Pancreas (tissue), 10 donors: ENCODE measurements at places on chromosomes 11 and 22. TPM values are rescaled to one million over a fixed set of nuclear protein-coding genes. Genes with fewer than 3 reads are reported as not detected.
A peak's percentile ranks its signal among the peaks of the same experiment; 100 is the strongest.

DNA sequence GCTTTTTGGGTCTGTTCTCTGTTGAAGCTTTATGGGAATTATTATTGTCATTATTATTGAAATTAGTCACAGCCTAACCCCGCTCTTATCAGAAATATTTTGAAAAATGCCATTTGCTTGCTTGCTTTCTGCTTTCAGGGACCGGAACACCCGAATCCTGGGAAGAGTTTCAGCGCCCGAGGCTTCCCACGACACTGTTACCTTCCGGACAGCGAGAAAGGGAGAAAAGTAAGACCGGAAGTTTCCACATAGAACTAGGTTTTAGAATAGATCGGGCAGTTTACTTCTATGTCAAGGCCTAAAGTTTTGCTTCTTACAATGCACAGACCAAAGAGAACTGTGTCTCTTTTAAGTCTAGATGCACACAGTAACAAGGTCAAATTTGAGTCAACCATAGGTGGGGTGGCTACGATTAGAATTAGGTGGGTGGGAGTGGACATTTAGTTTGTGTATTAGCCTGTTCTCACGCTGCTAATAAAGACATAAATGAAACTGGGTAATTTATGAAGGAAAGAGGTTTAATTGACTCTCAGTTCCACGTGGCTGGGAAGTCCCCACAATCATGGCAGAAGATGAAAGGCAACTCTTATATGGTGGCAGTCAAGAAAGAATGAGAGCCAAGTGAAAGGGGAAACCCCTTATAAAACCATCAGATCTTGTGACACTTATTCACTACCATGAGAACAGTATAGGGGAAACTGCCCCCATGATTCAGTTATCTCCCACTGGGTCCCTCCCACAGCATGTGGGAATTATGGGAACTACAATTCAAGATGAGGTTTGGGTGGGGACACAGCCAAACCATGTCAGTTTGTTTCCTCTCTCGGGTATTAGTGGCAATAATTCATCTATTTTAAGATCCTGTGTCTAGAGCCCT lies 12.9 kb downstream of the MPEG1 start:
- no peak for DNase-seq

- no peak for DNase-seq
These were observed 2.0 kb downstream of the FBXO3 start for GRCh38 chr11:33772300-33772699.

HPX gene
- polyA plus RNA-seq = 4.2 TPM

SLCO2B1 gene
- 9.7 TPM for polyA plus RNA-seq

DNA sequence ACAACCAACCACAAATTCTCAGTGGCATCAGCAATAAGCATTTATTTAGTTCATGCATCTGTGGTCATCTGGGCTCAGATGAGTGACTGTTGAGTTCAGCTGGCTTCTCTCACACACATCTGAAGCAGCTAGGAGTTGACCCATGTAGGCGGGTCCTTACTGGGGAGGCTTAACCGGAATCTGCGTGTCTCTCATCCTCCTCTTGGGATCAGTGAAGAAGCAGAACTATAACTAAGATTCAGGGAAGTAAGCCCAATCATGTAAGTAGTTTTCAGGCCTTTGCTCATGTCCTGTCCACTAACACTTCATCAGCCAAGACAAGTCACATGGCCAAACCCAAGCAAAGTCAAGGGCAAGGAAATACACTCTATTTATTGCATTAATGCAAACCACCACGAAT lies 236.2 kb downstream of the C11orf87 start:
- no peak for DNase-seq

CLCF1 gene
- 11.2 TPM for polyA plus RNA-seq

GRCh38 chr11:14065141-14065540 lies 102.6 kb downstream of the SPON1 start:
- no peak for DNase-seq

DNA sequence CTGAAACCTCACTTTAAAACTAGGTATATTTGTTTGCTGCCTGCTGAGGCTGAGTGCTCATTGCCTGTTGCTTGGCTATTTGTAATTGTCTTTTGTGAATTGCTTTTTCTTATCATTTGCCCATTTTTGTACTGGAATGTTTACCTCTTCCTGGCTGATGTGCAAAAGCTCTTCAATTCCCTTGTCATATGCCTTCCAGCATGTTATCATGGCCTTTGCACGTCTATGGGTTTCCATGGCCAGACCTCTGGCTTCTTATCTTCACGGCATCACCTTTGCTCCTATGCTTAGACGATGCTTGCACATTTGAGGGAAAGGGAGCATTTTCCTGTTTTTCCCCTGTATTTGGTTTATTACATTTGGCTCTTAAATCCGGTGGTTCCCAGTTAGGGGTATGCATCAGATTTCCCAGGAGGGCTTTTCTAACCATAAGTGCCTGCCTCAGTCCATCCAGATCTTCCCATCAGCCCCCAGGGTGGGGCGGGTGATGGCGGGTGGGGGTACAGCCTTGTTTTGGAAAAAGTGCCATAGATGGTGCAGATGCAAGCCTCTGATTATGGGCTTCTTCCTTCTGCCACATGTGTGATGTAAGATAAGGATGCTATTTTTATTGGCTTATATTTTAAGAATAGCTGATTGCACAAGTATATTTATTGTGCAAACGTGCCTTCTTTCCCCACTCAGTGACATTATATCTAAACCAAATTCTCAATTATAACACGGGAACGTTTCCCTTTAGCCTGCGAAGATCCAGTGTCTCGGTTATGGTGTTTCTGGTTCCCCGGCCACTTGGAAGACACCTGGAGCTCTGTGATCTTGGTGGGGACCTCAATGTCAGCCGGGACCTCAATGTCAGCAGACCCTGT lies 70.6 kb upstream of the SEPTIN5 start:
- DNase-seq = no peak

- DNase-seq = no peak
These were observed 290.5 kb downstream of the TENM4 start for GRCh38 chr11:79150320-79150719.

GRCh38 chr22:35307892-35308291 lies 8.2 kb downstream of the TOM1 start:
- DNase-seq = no peak

SLC5A4 gene
- 0.19 TPM for polyA plus RNA-seq

APOA5 gene
- polyA plus RNA-seq = 4.0 TPM

HORMAD2 gene
- polyA plus RNA-seq = not detected

- no peak for DNase-seq
These were observed 14.3 kb downstream of the DHCR7 start for GRCh38 chr11:71433648-71434450.

GNB1L gene
- 4.8 TPM for polyA plus RNA-seq

DNA sequence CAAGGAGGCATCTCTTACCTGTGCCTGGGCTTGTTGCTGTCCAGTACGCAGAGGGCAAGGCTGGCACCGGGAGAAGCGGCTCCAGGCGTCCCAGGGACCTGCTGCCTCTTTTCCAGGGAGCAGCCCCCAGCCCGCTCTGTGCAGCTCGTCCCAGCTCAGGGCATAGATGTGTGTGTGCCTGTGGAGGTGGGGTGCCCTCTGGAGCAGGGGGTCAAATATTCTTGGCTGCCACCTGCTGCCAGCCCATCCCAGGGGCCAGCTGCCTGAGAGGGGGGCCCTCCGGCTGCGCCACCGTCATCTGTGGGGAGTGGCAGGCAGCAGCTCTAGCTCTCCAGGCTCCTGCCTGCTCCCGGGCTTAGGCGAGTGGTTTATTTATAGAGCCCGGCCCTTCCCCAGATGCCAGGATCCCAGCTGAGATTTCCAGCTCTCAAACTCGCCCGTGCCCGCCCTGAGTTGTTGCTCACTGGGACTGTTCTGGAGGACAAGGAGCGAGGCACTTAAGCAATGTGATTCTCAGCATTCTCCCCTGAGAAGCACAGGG lies 87.5 kb downstream of the RTL6 start:
- peak; percentile 54 for DNase-seq

LRP4 gene
- 3.1 TPM for polyA plus RNA-seq

GRCh38 chr11:88304352-88304751 lies 33.2 kb downstream of the CTSC start:
- no peak for DNase-seq
